Stimulated activated CD4-positive, alpha-beta T cell treated with anti-CD3 and anti-CD28 coated beads, Interleukin-1b, Interleukin-23, amount 100 ng/mL, for 1 hour (primary cell): ENCODE measurements at places on chromosomes 1 and 21.

GRCh38 chr1:2466270-2466665, 9.8 kb upstream of the PLCH2 start:
- DNase-seq = no peak

DNA sequence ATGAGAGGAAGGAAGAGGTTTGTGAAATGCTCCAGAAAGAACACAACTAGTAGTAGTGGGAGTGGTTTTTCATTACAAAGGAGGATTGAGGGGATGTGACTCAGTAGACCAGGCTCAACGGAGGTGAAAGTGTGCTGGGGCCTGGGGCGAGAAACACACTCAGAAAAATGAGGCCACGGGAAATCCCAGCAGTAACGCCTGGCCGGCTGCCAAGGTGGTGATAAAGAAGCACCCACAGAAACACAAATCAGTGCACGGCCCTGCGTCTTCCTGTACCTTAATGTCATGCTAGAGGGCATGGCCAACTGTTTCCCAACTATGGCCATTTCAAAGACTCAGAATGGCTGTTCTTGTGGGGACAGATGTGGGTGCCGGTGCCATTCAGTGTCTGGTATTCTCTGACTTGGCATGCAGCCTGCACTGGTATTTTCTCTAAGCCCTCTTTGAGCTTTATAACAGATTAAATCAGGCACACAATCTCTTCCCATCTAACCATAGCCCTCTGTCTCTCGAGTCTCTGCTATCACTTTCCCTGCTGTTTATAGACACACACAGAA, 38.2 kb downstream of the URB2 start:
- peak; percentile 71 for DNase-seq

GRCh38 chr21:38965910-38966504, 160.3 kb downstream of the ETS2 start:
- DNase-seq = no peak

DNA sequence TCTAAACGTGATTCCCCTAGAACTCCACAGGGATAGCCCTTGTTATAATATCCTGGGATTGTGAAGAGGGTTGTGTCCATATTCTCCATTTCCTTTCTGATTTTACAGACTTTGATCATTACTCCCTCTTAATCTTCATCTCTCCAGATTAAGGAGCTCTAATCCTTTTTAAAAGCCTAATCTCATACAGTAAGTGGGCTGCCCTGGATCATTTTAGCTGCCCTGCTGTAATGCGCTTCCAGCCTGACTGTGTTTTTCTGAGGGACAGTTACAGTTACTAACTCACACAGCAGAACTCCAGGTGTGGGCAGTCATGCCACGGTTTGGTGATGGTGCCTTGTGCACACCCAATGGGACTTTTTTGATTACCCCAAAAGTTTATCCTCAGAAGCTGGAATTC, 33.5 kb downstream of the PROX1 start:
- DNase-seq = no peak
